Activated CD4-positive, alpha-beta memory T cell treated with anti-CD3 and anti-CD28 coated beads for 36 hours (primary cell): ENCODE measurements at places on chromosomes 4 and X. TPM values are rescaled to one million over a fixed set of nuclear protein-coding genes. Genes with fewer than 3 reads are reported as not detected.
A peak's percentile ranks its signal among the peaks of the same experiment; 100 is the strongest.

Gene RASGEF1B
- total RNA-seq, result 4.4 TPM

Gene GSPT2
- total RNA-seq, result 8.8 TPM

Gene GAB3
- 3.4 TPM for total RNA-seq

Gene F11
- not detected for total RNA-seq

Gene TSC22D3
- 28.2 TPM for total RNA-seq

Gene SORBS2
- not detected for total RNA-seq

Gene CXCL10
- 0.51 TPM for total RNA-seq

Gene DIAPH2
- 10.6 TPM for total RNA-seq

Gene RAB40A
- total RNA-seq, result not detected

Gene CLDN34
- not detected for total RNA-seq

Gene PGAM4
- 1.9 TPM for total RNA-seq

Gene SGCB
- 13.9 TPM for total RNA-seq

Gene BLTP1
- 26.6 TPM for total RNA-seq

- H3K4me1 ChIP-seq, result no peaks in the 10 kb centered on the region
- H3K27ac ChIP-seq, result no peak overlapping the region
- H3K4me3 ChIP-seq, result no peak overlapping the region
Observed at GRCh38 chrX:152632445-152633097, 5.1 kb upstream of the GABRQ start.

- no peaks in the 10 kb centered on the region for H3K36me3 ChIP-seq
- no peak overlapping the region for H3K4me3 ChIP-seq
- H3K4me1 ChIP-seq, result no peaks in the 10 kb centered on the region
- peaks cover 18% of the 10 kb centered on the region for H3K27me3 ChIP-seq
- H3K27ac ChIP-seq, result no peak overlapping the region
- DNase-seq, result no peak
Observed at GRCh38 chr4:172998527-172999469, 169.8 kb upstream of the GALNT7 start.

GRCh38 chr4:156413239-156414135 lies 459.8 kb upstream of the CTSO start:
- H3K4me3 ChIP-seq, result no peak overlapping the region
- H3K4me1 ChIP-seq, result no peaks in the 10 kb centered on the region
- H3K27ac ChIP-seq, result no peak overlapping the region
- DNase-seq, result no peak

- DNase-seq, result peak; percentile 96
- H3K4me1 ChIP-seq, result peaks cover 57% of the 10 kb centered on the region
- peak within 1 kb of the TSS; percentile 94 for H3K4me3 ChIP-seq
- peak within 1 kb of the TSS; percentile 97 for H3K27ac ChIP-seq
- H3K27me3 ChIP-seq, result no peaks in the 10 kb centered on the region
Observed at GRCh38 chr4:10116569-10117358, at the start of gene WDR1. WDR1 (minus strand) TSS chr4:10116799; CDS start chr4:10116666, 133 bp downstream.

DNA sequence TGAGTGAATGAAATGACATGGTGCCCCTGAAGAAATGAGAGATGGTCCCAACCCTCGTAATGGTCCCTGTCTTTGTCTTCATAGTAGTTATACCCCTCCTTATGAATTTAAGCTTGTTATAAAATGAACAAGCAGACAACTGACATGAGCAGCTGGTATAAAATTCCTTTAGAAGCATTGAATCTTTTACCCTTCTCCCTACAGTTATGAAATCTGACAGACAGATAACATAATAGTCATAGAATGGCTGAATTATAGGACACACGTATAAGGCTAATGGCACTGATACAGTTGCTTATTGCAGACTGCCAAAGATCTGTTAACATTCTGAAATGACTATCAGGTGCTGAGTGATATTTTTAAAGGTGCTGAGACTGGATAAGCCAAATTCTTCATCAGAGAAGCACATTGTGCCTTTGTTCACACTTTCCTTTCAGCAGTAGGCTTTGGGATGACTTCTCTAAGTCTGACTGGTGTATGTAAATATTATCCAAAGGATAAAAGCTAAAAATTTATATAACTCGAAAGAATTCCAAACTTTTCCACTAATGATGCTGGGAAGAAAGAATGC lies 47.4 kb upstream of the PDGFC start:
- H3K4me1 ChIP-seq, result no peaks in the 10 kb centered on the region
- no peaks in the 10 kb centered on the region for H3K36me3 ChIP-seq
- DNase-seq, result no peak
- no peak overlapping the region for H3K27ac ChIP-seq
- H3K27me3 ChIP-seq, result no peaks in the 10 kb centered on the region

- no peaks in the 10 kb centered on the region for H3K36me3 ChIP-seq
- H3K27me3 ChIP-seq, result no peaks in the 10 kb centered on the region
- H3K27ac ChIP-seq, result no peak overlapping the region
- no peak overlapping the region for H3K4me3 ChIP-seq
- H3K4me1 ChIP-seq, result no peaks in the 10 kb centered on the region
Observed at GRCh38 chrX:97909245-97909644, 1025.5 kb downstream of the RPA4 start.

- H3K27ac ChIP-seq, result no peak overlapping the region
- no peaks in the 10 kb centered on the region for H3K4me1 ChIP-seq
- no peak for DNase-seq
- no peaks in the 10 kb centered on the region for H3K36me3 ChIP-seq
- H3K27me3 ChIP-seq, result no peaks in the 10 kb centered on the region
Observed at GRCh38 chr4:53987761-53988171, 76.6 kb downstream of the CHIC2 start.

DNA sequence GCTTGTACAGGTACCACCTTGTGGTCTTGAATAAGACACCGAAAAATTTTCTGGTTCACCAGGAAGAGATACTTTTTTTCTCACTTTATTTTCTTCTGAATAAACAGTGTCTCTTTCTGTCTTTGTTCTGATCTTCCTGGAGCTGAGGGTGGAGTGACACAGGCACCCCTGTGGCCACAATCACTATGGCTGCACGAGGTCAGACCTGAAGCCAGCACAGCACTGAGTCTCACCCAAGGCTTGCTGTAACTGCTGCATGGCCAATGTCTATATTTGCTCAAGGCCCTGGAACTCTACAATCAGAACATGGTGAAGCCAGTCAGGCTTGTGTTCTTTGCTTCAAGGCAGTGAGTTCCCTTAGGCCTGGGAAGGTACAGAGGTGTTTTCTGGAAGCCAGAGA lies 87.2 kb downstream of the GPR174 start:
- H3K4me3 ChIP-seq, result no peak overlapping the region
- peak; percentile 24 for DNase-seq
- H3K36me3 ChIP-seq, result peaks cover 7% of the 10 kb centered on the region
- peaks cover 61% of the 10 kb centered on the region for H3K4me1 ChIP-seq
- no peaks in the 10 kb centered on the region for H3K27me3 ChIP-seq

GRCh38 chr4:630656-631055 lies 5.3 kb downstream of the PDE6B start:
- no peak overlapping the region for H3K27ac ChIP-seq
- H3K4me1 ChIP-seq, result no peaks in the 10 kb centered on the region
- H3K27me3 ChIP-seq, result no peaks in the 10 kb centered on the region
- DNase-seq, result no peak

DNA sequence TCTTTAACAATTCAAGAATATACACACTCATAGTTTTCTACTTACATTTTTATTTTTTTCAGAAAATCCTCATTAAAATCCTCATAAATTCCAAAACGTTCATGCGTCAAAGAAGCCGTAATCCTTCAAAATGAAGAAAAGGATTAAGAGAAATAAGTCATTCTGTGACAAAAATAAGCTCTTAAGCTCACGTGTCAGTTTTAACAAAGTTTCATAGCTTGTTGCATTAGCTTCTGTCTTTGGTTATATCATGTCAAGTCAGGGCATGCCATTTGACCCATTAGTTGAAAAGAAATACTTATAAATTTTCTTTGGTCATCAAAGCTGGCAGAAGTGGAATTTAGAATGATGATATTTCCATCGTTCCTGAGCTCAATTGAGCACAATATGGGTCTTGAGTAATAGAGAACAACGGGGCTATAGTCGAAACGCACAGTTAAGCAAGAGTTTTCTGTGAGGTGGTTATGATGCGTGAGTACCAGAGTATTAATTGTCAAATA lies 185.2 kb upstream of the CTSO start:
- H3K4me3 ChIP-seq, result no peak overlapping the region
- H3K36me3 ChIP-seq, result no peaks in the 10 kb centered on the region
- H3K27ac ChIP-seq, result no peak overlapping the region
- H3K4me1 ChIP-seq, result no peaks in the 10 kb centered on the region

GRCh38 chr4:82779032-82779431 lies 19.6 kb downstream of the SCD5 start:
- H3K4me1 ChIP-seq, result no peaks in the 10 kb centered on the region
- DNase-seq, result no peak
- H3K4me3 ChIP-seq, result no peak overlapping the region
- no peaks in the 10 kb centered on the region for H3K27me3 ChIP-seq

DNA sequence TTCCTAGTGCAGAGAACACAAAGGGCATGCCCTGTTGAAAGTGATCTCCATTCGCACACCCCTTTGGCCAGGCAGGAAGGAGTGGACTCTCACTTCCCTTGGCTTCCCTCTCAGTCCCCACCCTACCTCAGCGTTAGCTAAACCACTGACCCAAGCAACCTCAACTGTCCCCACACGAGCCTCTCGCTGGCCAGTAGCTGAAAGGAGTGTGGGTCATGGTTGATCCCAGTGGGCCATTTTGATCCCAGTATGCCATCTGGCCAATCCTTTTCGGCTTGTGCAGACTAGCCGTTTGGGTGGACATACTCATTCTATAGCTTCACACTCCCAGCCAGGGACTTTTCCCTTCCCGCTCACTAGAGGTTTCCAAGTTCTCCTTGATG lies 24.4 kb upstream of the BCORL1 start:
- peaks cover 18% of the 10 kb centered on the region for H3K4me1 ChIP-seq
- H3K27ac ChIP-seq, result no peak overlapping the region
- peak overlapping the region; percentile 68 for H3K4me3 ChIP-seq
- H3K27me3 ChIP-seq, result no peaks in the 10 kb centered on the region

DNA sequence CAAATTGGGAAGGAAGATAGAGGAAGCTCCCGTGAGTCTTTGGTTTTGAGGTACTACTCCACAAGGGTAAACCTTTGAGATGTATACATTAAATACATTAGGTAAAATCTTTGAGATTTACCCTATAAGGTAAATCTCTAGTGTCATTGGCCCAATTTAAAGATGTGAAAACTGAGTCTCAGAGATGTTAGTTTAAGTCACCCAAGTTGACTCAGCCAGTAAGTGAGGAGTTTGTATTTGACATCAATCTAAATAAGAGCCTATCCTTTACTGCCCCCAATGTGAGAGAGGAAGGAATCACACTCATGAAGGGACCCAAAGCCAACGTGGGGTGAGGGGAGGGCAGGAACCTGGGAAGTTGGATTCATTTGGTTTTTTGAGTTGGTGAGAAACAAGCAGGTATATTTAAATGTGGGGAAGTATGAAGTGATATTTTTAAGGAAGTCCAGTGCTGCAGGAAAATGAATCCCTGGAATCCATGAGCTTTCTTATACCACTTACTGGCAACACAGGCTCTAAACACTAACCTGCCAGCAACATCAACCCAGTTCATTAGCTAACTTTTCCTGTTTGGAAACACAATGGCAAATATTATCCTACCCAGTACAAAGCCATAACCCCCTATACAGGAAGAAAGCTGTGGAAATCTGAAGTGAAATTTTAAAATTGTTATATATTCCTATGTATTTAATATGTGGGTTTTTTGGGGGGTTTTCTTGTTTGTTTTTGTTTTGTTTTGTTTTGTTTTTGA lies 55.3 kb downstream of the PALLD start:
- H3K4me1 ChIP-seq, result no peaks in the 10 kb centered on the region
- H3K4me3 ChIP-seq, result no peak overlapping the region
- H3K27me3 ChIP-seq, result peaks cover 4% of the 10 kb centered on the region
- no peak overlapping the region for H3K27ac ChIP-seq

DNA sequence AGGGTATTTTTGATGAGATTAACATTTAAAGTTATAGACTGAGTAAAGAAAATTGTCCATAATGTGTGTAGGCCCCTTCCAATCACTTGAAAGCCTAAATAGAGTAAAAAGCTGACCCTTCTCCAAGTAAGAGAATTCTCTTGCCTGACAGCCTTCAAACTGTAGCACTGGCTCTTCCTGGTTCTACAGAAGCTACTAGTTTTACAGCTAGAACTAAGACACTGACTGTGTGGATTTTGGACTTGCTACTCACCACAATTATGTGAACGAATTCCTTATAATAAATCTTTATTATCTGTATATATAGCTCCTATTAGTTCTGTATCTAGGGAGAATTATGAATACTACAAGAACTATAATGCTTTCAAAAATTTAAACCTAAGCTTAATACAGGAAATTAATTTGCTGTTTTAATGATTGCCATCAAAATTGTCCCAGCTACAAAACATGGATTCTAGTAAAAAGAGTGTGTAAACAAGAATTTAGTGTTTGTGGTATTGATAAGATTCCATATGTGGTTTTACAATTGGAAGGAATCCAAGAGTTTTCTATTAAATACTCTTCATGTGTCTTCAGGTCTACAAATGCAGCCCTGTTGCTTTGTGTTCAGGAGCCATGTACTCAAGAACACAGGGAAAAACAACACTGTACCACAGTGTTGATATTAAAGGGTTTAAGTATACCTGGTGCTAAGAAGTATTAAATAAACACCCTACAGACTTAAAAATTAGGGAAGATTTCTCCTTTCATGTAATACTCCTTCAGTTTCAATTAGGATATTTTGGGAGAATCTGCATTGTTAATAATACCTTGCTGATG lies 366.5 kb downstream of the CXXC4 start:
- H3K4me1 ChIP-seq, result no peaks in the 10 kb centered on the region
- no peak overlapping the region for H3K4me3 ChIP-seq
- H3K36me3 ChIP-seq, result no peaks in the 10 kb centered on the region
- H3K27me3 ChIP-seq, result no peaks in the 10 kb centered on the region
- DNase-seq, result no peak

- H3K27me3 ChIP-seq, result no peaks in the 10 kb centered on the region
- no peak overlapping the region for H3K4me3 ChIP-seq
- peaks cover 26% of the 10 kb centered on the region for H3K4me1 ChIP-seq
- DNase-seq, result no peak
- H3K36me3 ChIP-seq, result peaks cover 19% of the 10 kb centered on the region
Observed at GRCh38 chrX:68511255-68511654, 12.4 kb downstream of the YIPF6 start.

DNA sequence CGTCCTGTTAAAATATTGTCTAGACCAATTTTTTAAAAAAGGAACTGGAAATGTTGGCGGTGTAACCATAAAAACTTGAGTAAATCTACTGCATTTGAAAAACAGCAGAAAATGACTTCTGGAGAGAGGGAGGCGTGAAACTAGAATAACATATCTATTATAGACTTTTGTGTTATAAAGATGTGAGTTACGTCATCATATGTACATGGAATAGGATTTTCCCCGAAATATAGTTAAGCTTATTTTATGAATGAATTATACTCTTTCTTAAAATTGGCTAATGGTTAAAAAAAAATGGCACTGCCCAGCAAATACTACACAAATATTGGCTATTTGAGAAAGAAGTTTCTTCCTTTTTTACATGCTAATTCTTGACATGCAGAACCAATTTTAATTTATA lies 147.1 kb upstream of the TEX13C start:
- no peak overlapping the region for H3K4me3 ChIP-seq
- DNase-seq, result no peak
- H3K27me3 ChIP-seq, result no peaks in the 10 kb centered on the region
- H3K27ac ChIP-seq, result no peak overlapping the region
- H3K4me1 ChIP-seq, result no peaks in the 10 kb centered on the region

GRCh38 chr4:86096373-86096772 lies 263.5 kb downstream of the MAPK10 start:
- H3K4me3 ChIP-seq, result no peak overlapping the region
- H3K27me3 ChIP-seq, result no peaks in the 10 kb centered on the region
- no peak for DNase-seq
- H3K27ac ChIP-seq, result no peak overlapping the region

- no peak for DNase-seq
- H3K27me3 ChIP-seq, result no peaks in the 10 kb centered on the region
- H3K27ac ChIP-seq, result no peak overlapping the region
- peaks cover 21% of the 10 kb centered on the region for H3K4me1 ChIP-seq
- H3K4me3 ChIP-seq, result no peak overlapping the region
Observed at GRCh38 chrX:153828308-153828707, 2.0 kb downstream of the PDZD4 start.

GRCh38 chr4:109966891-109967481 lies 54.3 kb downstream of the EGF start:
- H3K4me1 ChIP-seq, result peaks cover 7% of the 10 kb centered on the region
- H3K27me3 ChIP-seq, result peaks cover 29% of the 10 kb centered on the region
- H3K4me3 ChIP-seq, result no peak overlapping the region
- H3K36me3 ChIP-seq, result no peaks in the 10 kb centered on the region
